OCI-LY7 (cell line): ENCODE measurements at places on chromosomes 16 and 17. TPM values are rescaled to one million over a fixed set of nuclear protein-coding genes. Genes with fewer than 3 reads are reported as not detected.

ZNF778 gene
- total RNA-seq, result 8.2 and 9.4 TPM in 2 replicates

DNA sequence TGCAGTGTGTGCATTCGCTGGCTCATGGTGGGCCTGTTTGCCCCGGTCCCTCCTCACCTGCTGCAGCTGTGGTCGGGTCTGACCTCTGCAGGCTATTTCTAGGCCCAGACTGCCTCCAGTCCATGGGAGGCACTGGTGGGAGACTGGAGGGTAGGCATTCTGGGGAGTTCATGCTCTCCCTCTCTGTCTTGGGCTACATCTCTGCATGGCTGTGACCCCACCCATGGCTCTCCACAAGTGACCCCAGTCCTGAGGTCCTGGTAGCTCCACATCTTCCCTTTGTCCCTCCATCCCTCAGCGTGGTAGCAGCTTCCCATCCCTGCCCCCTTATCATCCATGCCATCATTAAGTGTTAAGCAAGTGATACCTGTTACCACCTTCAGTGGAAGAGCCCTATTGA, 107.8 kb upstream of the SEC14L1 start:
- no peak for DNase-seq

DNA sequence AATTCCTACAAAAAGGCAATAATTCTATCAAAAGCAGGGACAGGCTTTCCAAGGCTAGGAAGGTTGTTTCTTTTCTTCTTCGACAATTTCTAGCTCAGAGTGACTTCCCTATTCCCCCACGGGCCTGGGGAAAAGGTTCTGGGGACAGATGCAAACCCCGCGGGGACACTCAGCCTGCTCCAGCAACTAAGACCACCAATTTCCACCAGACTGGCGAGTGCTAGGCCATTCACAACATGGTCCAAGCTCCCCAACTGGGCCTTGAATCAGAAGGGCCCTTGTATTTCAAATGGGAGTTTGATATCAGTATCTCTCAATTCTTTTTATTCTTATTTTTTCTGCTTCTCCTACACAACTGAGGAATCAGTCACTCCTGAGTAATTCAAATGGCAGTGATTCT, 86.7 kb downstream of the USP31 start:
- DNase-seq, result no peak

- DNase-seq, result no peak
Measured at GRCh38 chr17:59688008-59688407, 19.2 kb downstream of the PTRH2 start.

DNA sequence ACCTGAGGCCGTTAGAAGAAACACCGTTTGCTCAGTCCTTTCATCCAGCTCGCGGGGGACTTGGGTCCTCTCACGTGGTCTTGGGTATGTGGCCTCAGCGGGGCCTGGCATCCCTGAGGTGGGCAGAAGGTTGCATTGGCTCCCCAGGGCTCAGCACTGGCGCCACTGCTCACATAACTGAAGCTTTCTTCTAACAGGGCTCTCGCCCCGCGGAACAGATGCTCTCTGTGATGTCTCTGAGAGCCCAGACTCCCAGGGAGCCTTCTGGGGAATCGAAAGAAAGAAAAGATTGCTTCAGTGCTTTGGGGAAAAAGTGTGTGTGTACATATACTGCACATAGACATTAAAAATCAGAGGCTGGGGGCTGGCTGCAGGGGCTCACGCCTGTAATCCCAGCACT, 10.1 kb downstream of the MGRN1 start:
- DNase-seq, result no peak

DNA sequence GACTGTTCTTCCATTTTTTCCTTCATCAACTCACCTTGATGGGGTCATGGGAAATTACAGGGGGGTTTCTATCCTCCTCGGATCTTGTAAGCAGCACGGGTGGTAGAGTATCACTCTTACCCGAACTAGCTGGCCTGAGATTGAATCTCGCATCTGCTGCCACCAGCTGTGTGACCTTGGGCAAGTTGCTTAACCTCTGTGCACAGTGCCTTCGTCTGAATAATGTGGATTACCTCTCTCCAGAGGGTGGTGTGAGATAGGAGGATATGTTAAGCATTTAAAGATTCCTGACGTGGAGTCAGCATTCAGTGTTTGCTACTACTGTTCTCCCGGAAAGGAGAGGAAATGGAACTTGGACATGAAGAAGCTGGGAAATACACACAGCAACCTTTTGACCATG, 24.4 kb downstream of the LASP1 start:
- no peak for DNase-seq
